ENCODE measurements at places on chromosomes 11 and 22.

DNA sequence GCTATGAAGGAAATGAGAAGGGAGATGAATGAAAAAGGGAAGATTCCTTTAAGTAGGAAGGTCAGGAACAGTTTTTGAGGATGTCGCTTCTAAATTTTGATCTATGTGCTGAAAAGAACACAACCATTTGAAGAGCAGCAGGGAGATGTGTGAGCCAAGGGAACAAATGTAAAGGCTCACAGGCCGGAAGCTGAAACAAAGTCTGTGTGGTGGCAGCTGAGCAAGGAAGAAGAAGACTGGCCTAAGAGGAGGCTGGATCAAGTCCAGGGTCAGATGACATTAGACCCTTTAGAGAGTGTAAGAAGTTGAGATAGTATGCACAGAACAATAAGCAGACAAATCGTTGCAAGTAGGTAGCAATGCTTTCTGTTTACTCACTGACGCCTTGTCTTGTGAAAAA lies 1631.4 kb upstream of the TENM4 start:
- no peak for DNase-seq

DNA sequence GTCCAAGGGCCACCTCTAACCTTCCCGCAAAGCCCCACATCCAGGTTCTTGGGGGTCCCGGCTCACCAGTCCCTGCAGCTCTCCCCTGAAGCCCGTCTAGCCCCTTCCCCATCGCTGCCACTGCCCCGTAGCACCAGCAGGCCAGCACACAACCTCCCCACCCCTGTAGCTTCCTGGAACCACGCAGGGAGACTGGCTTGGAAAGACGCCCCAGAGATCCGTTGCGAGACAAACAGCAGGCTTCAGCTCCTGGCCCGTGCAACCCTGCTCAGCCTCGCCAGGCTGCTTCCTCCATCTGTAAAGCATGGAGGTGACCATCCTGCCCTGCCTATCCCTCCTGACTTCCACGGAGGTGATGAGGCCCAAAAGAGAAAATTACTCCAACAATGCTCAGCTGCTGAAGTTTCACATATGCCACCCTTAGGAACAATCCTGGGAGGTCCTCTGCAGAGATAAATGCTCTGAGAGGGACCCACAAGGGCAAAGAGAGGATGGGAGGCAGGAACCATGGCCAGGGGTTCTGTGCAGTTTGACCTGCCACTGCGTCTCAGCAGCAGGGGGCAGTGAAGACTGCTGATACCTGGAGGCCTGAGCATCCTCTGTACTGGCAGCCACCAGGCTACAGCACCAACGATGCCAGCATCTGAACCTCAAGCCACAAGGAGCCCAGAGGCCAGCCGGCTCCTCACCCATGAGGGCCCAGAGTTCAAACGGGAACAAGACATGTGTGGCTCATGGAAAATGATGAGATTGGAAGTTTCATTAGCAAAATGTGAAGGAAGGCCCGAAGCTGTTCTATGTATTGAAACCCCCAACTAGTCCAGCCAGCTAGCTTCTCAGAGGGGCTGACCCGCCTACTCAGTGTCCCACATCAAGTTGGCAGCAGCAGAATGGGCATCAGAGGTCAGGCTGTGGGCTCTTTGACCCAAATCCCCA lies 16.1 kb downstream of the DGCR2 start:
- peak; percentile 45 for DNase-seq

DNA sequence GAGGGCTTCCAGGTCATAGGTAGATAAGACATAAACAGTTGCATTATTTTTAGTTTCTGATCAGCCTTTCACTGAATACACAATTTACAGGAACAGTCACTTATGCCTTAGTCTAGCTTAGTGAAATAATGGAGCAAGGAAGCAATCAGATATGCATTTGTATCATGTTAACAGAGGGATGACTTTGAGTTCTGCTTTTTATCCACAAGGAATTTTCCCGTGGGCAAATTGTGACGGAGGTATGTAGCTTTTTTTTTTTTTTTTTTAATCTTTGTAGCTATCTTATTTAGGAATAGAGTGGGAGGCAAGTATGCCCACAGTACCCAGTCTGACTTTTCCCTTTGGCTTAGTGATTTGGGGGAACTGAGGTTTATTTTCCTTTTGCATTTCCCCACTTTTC lies 3.4 kb upstream of the NLRP10 start:
- DNase-seq: no peak

GRCh38 chr11:95989076-95989605 lies 65.2 kb upstream of the MTMR2 start:
- no peak for DNase-seq

- no peak for DNase-seq
These were observed 199.1 kb downstream of the SWAP70 start for GRCh38 chr11:9862981-9863380.

- no peak for DNase-seq
These were observed 116.9 kb downstream of the TRIM29 start for GRCh38 chr11:120020981-120021380.

GRCh38 chr11:17162376-17162775 lies 45.4 kb downstream of the PIK3C2A start:
- no peak for DNase-seq

DNA sequence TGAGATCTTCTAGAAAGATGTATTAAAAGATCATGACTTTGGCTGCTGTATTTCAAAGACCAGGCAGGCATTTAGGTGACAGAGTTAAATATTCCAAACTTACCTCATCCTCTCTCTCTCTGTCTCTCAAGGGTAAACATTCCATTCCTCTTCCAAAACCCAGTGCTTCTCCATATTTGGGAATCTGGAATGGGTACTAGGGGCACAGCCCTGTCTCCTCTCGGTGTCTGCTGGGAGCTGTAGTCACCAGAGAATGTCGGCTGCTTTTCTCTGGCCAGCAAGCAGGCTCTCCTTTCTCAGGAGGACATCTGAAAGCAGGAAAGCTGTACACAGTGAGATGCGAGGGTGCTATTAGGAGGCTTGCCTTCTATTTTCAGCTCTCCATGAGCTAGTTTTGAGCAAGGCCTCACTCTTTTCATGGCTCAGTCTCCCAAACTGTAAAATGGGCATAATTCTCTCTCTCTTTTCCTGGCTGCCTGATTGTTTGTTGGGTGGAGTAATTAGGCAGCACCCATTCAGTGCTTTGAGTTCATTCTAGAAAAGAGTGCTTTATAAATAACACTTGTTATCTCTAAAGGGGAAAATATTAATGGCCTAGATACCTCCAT lies 9.3 kb upstream of the PEX26 start:
- DNase-seq: no peak

DNA sequence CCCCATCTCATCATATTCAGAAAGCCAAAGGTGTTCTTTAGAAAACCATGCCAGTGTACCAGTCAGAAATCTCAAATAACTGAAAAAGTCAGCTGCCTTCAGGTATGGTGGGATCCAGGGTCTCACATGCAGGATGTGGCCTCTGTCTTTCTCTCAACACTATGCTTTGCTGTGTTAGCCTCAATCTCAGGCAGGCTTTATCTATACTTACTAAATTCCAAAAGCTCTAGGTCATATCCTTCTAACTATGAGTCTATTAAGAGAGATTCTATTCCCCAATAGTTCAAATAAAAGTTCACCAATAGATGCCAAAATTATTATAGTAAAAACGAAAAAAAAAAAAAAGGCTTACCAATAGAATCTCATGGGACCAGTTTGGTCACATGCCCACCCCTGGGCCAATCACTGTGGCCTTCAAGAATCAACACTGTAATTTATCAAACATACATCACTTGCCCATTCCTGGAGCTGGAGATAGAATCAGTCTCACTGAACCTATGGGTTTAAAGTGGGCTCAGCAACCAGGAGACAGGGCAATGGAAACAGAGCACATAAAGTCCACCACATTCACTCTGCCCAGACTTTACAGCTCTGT lies 38.0 kb upstream of the APLNR start:
- no peak for DNase-seq

DNA sequence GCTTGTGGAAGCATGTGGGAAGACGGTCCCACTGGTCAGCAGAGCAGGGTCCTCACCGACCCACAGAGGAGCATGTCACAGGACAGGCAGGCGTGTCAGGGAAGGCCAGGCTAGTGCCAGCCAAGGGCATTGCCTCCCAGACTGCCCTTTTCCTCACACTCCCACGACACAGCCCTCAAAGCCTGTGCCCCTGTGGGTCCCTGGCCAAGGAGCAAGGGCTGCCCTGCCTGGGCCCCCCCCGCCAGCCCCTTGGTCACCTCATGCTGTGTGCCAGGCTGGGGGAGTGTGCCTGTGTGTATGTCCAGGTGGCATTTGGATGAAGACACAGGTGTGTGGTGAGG lies 74.7 kb downstream of the MED15 start:
- DNase-seq: no peak
